ENCODE measurements at places on chromosomes 16 and 17. TPM values are rescaled to one million over a fixed set of nuclear protein-coding genes. Genes with fewer than 3 reads are reported as not detected.

- DNase-seq, result peak; percentile 47
- no peak overlapping the region for H3K4me3 ChIP-seq
- peaks cover 16% of the 10 kb centered on the region for H3K4me1 ChIP-seq
- peak overlapping the region; percentile 20 for H3K27ac ChIP-seq
Observed at GRCh38 chr17:81349397-81350319, 45.6 kb upstream of the BAHCC1 start.

GRCh38 chr17:73820686-73821448, 176.6 kb upstream of the SDK2 start:
- H3K4me1 ChIP-seq, result peaks cover 4% of the 10 kb centered on the region
- H3K36me3 ChIP-seq, result no peaks in the 10 kb centered on the region

DNA sequence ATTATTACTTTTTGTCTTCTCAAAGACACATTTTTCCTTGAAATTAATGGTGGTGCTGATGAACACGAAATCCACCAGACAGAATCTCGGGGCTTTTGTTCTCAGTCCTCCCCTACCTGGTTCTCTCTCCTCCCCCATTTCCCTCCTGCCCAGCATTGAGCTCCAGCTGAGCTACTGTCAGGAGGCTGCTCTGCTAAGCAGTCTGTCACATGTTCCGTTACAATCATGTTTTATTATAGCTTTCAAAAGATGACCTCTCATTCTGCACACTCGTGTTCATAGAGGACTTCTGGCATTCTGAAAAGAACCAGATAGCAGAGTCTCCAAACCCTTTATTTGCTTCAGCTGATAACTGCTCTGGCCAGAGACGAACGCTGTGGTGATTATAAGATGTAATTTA, 732.5 kb upstream of the RBFOX1 start:
- no peak for DNase-seq
- H3K27me3 ChIP-seq, result peaks cover 29% of the 10 kb centered on the region
- no peak overlapping the region for H3K27ac ChIP-seq
- H3K36me3 ChIP-seq, result no peaks in the 10 kb centered on the region

DNA sequence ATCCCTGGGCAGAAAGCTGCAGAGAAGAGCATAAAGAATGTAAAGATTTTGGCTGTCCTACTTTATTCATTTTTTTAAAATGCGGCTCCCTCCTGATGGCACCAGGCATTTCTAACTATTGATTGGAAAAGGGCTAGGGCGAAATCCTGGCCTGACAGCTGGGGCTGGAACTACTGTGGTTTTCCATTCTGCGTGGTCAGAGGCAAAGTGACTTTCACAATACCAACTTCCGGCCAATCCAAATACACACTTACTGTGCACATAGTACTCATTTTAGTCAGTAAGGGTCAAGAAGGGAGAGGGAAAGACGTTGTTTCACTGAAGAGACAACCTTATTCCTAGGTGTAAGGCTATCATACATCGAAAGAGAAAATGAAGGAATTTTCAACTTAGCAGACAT, 113.8 kb upstream of the PMFBP1 start:
- H3K4me1 ChIP-seq, result no peaks in the 10 kb centered on the region
- H3K27ac ChIP-seq, result no peak overlapping the region
- H3K4me3 ChIP-seq, result no peak overlapping the region
- no peaks in the 10 kb centered on the region for H3K36me3 ChIP-seq

DNA sequence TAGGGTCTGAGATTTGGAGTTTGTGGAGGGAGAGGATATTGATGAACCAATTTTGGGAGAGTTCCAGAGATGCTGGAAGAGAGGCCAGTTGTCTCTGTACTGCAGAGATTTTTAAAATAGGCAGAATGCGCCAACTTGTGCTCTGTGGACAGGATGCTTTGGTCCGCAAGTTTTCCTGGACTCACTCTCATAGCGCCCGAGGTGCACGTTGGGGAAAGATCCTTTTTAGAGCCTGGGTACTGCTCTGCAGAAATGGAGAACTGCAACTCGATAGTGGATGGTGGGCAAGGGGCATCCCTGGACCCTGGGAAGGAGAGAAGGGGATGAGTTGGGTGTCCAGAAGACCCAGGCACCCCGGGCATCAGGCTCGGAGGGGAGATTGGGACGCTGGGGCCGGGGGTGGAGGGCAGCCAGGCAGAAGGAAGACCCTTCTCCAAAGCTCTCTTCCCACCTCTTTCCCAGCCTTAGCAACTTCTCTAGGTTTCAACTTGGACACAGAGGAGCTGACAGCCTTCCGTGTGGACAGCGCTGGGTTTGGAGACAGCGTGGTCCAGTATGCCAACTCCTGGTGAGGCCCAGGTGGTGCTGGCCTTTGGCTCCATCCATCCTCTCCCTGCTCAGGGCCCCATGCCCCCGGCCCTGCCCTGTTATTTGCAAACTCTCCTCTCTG, 590 bp downstream of the ITGAX start:
- no peak overlapping the region for H3K27ac ChIP-seq
- DNase-seq, result no peak
- H3K27me3 ChIP-seq, result no peaks in the 10 kb centered on the region

DNA sequence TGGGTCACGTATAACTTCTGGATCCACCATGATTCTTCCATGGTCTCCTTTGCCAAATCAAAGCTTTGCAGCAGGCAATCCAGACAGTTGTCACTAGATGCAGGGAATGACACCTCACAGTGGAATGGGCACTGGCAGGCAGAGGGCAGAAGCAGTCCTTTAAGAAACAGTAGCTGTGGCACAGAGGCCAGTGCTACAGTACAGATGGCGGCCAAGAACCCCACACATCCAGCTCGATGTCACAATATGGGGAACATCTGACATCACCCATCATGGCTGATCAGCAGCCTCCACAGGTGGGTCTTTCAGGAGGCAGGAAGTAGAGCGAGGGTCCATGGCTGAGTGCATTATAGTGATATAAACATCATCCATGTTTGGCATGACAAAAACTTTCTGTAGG, 18.8 kb upstream of the ERN1 start:
- no peak for DNase-seq
- H3K36me3 ChIP-seq, result no peaks in the 10 kb centered on the region
- no peak overlapping the region for H3K4me3 ChIP-seq
- peaks cover 12% of the 10 kb centered on the region for H3K4me1 ChIP-seq

AP2B1 gene
- 69.8 TPM for polyA plus RNA-seq

AGRP gene
- 0.93 TPM for polyA plus RNA-seq

GCGR gene
- polyA plus RNA-seq, result 2.5 TPM

RAPGEFL1 gene
- 6.0 TPM for polyA plus RNA-seq

RND2 gene
- 2.6 TPM for polyA plus RNA-seq
